Activated CD4-positive, alpha-beta T cell treated with anti-CD3 and anti-CD28 coated beads, Interleukin-2, amount 10 ng/mL, durations not matched to agents 7 days and 5 days (primary cell): ENCODE measurements at places on chromosomes 2 and 18.

- H3K27me3 ChIP-seq = no peaks in the 10 kb centered on the region
- H3K27ac ChIP-seq = no peak overlapping the region
- H3K4me3 ChIP-seq = no peak overlapping the region
- peaks cover 60% of the 10 kb centered on the region for H3K4me1 ChIP-seq
Observed at GRCh38 chr2:136065907-136066306, 52.0 kb downstream of the CXCR4 start.

DNA sequence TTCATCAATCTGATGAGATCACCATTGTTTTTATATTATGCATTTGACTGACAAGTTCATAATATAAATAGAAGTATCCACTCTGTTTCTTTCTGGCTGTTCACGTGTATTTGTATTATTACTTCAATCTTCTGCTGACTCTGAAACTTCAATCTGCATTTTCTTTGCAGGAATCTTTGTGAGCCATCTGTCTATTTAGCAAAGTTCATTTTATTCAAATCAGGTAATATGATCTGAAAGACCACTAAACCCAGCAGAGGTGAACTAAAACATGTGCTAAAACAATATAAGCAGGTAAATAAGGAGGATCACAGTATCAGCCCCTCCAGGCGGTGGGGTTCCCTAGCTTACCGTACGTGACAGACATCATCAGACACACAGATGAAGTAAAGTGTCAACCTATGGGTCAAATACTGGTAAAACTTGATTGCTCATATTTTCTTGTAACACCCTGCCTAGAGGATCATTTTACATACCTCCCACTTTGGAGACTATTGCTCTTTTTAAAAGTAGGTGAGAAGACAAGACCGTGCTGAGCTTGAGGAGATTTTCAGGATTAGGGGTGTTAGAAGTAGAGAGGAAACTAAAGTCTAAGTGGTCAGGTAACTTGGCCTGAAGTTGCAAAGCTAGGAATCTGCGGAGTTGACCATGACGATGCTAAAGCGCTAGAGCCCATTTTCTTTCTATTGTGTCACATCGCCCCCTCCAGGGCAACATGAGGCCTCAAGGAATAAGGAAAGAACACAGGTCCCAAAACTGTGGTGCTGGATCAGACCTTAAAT, 9.0 kb downstream of the DTNB start:
- DNase-seq = peak; percentile 44
- peaks cover 4% of the 10 kb centered on the region for H3K4me1 ChIP-seq
- H3K36me3 ChIP-seq = no peaks in the 10 kb centered on the region
- H3K27me3 ChIP-seq = peaks cover 2% of the 10 kb centered on the region

GRCh38 chr2:134420920-134421319, 167.0 kb downstream of the MGAT5 start:
- H3K4me3 ChIP-seq = no peak overlapping the region
- no peak for DNase-seq
- peaks cover 9% of the 10 kb centered on the region for H3K4me1 ChIP-seq
- H3K36me3 ChIP-seq = peaks cover 25% of the 10 kb centered on the region
- no peaks in the 10 kb centered on the region for H3K27me3 ChIP-seq

GRCh38 chr18:8722946-8723820, 17.8 kb downstream of the MTCL1 start:
- H3K36me3 ChIP-seq = no peaks in the 10 kb centered on the region
- H3K4me1 ChIP-seq = no peaks in the 10 kb centered on the region
- no peak for DNase-seq
- H3K27me3 ChIP-seq = peaks cover 4% of the 10 kb centered on the region
- H3K4me3 ChIP-seq = no peak overlapping the region

DNA sequence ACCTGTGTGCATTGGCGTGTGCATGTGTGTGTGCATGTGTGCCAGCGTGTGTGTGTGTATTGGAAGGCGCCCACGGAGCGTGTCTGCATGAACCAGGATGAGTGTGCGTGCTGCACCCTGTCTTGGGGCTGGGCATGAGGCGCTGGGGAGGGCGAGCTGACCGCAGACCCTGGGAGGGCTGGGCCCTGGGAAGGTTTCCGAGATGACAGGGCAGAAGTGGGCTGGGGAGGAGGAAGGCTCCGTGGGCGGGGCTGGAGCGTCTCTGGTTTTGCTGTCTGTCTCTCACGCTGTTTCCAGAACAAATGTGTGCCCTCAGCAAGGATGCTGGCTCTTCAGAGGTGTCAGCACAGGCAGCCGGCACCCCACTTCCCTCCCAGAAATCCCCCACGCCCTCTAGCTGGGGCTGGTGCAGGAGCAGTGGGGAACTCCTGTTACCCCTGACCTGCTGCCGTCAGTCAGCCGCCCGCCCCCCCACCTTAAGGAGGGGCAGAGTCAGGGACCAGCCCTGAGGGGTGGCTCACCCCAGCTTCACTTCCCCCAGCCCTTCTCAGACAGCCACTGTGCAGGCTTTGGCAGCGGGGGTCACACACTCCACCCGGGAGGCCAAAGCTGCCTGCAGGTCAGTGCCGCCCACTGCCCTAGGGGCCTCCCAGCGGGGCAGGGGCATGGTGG, at the start of gene GPR35:
GPR35 (plus strand) TSS at position 531 of the 672 bp plus-strand sequence. CDS start 4,473 bp downstream, outside the sequence.
- H3K27ac ChIP-seq = peak within 1 kb of the TSS; percentile 87
- peak within 1 kb of the TSS; percentile 54 for H3K4me3 ChIP-seq
- H3K4me1 ChIP-seq = peaks cover 59% of the 10 kb centered on the region

- H3K27me3 ChIP-seq = no peaks in the 10 kb centered on the region
- DNase-seq = no peak
- H3K36me3 ChIP-seq = no peaks in the 10 kb centered on the region
- H3K4me3 ChIP-seq = no peak overlapping the region
Observed at GRCh38 chr2:128306081-128306930, 12.4 kb downstream of the HS6ST1 start.

- no peaks in the 10 kb centered on the region for H3K36me3 ChIP-seq
- DNase-seq = no peak
- peaks cover 28% of the 10 kb centered on the region for H3K4me1 ChIP-seq
- no peak overlapping the region for H3K4me3 ChIP-seq
- H3K27ac ChIP-seq = no peak overlapping the region
- H3K27me3 ChIP-seq = peaks cover 5% of the 10 kb centered on the region
Observed at GRCh38 chr2:20421336-20421987, 25.4 kb upstream of the RHOB start.

DNA sequence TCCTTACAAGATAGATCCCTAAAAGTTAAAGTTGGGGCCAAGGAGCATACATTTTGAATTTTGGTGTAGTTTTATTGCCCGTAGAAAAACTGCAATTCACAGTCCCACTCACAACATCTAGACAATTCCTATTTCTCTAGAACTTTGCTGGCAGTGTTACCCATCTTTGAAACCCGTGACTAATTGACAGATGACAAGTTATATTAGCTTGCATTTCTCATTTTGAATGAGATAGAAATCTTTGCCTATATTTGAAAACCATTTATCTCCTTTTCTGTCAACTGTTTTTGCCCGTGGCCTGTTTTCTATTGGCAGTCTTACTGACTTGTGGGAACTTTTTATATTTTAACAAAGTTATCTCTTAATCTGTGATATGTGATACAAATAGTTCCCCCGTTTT, 50.0 kb downstream of the OXER1 start:
- no peaks in the 10 kb centered on the region for H3K4me1 ChIP-seq
- DNase-seq = no peak
- no peak overlapping the region for H3K27ac ChIP-seq

DNA sequence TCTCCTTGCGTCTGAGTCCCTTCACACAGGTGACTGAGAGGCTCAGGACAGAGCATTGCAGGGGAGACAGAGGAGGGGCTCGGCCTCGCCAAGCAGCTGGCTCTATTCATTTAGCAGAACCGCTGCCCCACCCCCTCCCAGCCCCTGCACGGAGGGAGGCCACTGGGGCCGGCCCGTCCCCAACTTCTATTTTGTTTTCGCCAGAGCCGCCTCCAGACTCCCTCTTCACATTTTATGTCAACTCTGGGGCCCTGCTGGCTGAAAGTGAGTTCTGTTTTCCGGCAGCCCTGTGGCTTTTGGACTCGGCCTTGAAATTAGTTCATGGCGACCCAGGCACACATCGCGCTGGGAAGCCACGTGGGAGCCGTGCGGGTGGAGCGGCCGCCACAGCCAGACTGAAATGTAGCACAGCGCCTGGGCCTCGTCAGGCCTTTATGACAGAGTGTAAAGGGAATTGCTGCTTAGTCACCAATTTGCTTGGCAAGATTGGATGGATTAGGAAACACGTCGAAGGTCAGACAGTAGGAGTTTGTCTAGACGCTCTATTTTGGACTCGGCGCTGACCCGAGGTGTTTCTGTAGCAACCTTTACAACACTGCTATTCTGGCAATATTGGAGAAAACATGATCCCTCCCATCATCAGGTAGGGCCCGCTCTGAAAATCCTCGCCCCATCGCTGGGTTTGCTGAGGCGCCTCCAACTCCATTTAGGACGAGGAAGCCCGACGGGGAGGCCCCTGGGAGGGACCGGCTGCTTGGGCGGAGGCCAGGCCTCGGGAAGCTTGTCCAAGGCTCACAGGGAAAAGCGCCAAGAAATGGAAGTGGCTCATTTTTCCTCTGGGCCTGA, 90.7 kb upstream of the CTDP1 start:
- H3K36me3 ChIP-seq = no peaks in the 10 kb centered on the region
- DNase-seq = no peak
- H3K4me3 ChIP-seq = no peak overlapping the region
- peaks cover 4% of the 10 kb centered on the region for H3K4me1 ChIP-seq

DNA sequence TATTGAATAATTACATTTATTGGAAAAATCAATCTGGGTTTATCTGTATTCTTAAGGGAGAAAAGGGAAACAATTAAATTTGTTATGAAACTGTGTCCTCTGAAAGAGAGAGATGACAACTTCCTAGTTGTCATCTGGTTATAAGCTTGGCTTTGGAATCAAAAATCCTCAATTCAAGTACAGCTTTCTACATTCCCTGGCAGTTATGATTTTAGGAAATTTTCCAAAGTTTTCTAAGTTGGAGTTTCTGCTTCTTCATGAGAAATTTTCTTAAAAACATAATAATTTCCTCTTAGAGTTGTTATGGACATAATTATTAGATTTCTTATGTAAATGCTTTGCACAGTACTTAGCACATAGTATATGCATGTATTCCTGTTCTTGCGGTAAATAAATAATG, 625.6 kb upstream of the SLC39A10 start:
- no peak overlapping the region for H3K27ac ChIP-seq
- no peaks in the 10 kb centered on the region for H3K4me1 ChIP-seq
- peaks cover under 1% of the 10 kb centered on the region for H3K27me3 ChIP-seq
- H3K4me3 ChIP-seq = no peak overlapping the region
- no peaks in the 10 kb centered on the region for H3K36me3 ChIP-seq

DNA sequence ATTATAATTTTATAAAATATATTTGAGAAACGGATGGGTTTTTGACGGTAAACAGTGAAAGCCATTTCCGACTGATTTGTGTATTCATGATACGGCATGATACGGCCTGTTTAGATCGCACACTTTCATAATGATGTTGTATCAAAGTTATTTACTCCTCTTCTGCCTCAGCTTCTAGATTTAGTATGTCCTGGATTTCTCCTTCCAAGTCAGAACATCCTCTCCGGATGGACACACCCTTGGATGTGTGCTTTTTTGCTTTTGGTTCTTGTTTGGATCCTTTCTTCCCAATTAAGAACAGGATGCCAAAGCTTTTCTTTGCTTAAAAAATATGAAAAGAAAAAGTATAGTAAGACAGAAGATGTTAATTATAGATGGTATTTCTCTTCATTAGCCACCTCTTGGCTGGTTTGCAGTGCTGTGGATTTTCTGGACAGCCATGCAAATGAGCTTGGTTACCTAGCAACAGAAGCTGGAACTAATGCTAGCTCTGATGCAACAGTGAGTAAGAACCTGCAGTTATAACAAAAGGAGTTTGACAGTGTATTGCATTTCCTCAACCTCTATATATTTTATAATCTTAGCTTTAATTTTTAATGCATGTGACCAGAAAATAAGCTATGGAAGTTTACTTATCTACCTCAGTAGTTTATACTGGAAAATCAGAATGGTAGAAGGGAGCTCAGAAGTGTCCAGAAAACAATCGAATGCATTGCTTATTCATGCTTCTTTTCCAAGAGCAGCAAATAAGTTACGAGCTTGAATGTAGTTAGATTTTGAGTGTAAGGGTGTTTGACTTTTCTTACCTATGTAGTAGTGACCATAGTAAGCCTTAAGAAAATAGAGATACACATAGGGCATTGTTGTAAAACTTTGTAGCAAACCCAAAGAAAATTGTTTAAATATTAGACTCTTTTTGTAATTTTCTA, 27.9 kb downstream of the RMND5A start:
- no peak overlapping the region for H3K27ac ChIP-seq
- peaks cover 64% of the 10 kb centered on the region for H3K36me3 ChIP-seq
- H3K4me1 ChIP-seq = peaks cover 10% of the 10 kb centered on the region
- H3K27me3 ChIP-seq = no peaks in the 10 kb centered on the region
- H3K4me3 ChIP-seq = no peak overlapping the region

DNA sequence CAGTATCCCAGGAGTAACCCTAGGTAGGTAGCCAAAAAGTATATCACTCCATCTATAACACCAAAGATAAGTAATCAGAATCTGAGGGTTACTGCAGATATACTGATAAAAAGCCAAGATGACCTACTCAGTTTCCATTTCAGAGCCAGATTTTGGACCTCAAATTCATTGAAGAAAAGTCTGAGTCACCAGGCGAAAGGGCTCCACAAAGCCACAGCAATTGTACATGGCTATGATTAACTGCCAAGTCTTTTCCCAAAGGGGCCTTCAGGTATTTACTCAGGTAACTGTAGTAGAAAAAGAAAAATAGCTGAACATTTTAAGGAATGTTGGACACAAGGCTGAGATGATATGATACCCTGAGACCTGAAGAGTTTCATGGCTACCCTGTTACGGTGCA, 75.6 kb upstream of the KCNH7 start:
- H3K27me3 ChIP-seq = no peaks in the 10 kb centered on the region
- no peak for DNase-seq
- H3K36me3 ChIP-seq = no peaks in the 10 kb centered on the region
- no peak overlapping the region for H3K4me3 ChIP-seq
- no peak overlapping the region for H3K27ac ChIP-seq

DNA sequence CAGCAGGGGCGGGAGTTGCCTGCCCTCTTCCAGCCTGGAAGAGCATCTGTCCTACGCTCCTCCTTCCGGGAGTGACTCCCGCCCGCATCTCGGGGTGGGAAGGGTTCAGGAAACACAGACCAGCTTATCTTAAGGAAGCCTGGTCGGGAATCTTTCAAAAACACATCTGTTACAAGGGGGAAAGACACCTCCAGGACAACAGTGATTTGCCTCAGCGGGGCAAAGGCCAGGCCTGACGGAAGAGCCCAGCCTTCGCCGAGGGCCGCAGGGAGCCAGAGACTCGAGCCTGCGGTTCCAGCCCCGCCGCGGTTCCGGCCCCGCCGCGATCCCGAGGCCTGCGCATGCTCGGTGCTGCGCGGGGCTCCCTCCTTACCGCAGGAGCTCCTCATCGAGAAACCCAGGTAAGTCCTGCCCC, 38.1 kb upstream of the TGIF1 start:
- H3K27ac ChIP-seq = peak overlapping the region; percentile 64
- H3K27me3 ChIP-seq = no peaks in the 10 kb centered on the region
- DNase-seq = peak; percentile 7

DNA sequence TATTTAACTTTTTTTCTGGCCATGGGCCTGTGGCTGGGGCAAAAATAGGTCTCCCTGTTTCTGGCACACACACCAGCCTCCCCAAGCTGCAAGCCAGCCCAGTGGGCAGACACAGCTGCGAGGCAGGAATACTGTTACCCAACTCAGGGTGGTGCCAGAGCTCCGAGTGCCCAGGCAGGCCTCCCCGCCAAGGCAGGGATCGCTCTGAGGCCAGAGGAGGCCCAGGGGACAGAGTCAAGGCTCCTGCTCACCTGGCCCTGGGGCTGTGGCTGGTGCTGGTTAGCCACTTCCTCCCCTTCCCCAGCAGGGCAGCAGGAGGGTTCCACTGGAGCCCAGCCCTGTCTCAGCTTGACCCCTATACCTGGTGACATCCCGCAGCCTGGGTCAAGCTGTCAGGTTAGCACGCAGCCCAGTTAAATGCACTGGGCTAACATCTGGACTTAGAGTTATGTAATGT, 67.1 kb upstream of the EPAS1 start:
- no peaks in the 10 kb centered on the region for H3K36me3 ChIP-seq
- H3K4me1 ChIP-seq = peaks cover 17% of the 10 kb centered on the region
- peak; percentile 10 for DNase-seq
- peaks cover 8% of the 10 kb centered on the region for H3K27me3 ChIP-seq
- H3K4me3 ChIP-seq = no peak overlapping the region
